Transverse colon (tissue), 4 donors: ENCODE measurements at places on chromosomes 1 and 21.
A peak's percentile ranks its signal among the peaks of the same experiment; 100 is the strongest.

GRCh38 chr1:216653001-216653400, 70.2 kb downstream of the ESRRG start:
- DNase-seq, result no peak

DNA sequence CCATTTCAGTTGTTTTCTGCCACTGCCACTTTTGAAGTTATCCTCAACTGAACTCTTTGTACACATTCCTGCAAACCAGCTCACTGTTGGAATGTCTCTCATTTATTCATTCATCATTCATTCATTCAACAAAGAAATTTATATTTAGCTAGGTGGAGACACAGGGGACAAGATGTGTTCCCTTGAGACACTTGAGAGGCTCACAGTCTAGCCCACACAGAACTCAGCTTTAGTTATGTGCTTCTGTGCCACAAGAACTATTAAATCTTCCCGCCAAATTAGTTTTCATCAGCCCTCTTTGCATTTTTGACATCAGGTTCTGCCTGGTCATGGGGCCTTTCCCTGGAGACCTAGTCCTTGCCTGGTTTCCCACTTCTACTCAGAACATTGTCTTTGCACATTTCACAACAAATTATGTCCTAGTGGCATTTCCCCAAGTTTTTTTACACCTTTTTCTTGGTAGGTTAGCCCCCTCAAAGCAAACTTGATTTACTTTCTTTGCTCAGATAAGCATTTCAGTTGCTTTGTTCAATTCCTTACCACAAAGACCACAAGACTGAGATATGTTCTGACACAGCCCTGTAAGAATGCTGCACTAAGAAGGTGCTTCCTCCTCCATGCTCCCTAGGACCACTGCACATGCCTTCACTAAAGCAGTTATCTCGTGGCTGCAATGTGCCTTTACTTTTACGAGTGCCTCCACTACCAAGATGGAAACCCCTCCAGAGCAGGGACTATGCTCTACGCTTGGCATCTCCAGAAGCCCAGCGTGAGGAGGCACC, 31.0 kb downstream of the ILDR2 start:
- no peak for DNase-seq

- no peak for DNase-seq
These were observed 93.2 kb upstream of the KCNK2 start for GRCh38 chr1:214989341-214989740.

GRCh38 chr1:60137406-60137805, 63.8 kb upstream of the C1orf87 start:
- DNase-seq, result no peak

GRCh38 chr21:44618909-44619308, 7.0 kb downstream of the KRTAP10-8 start:
- DNase-seq, result no peak

- no peak for DNase-seq
These were observed 15.1 kb downstream of the MAB21L3 start for GRCh38 chr1:116126281-116126680.

DNA sequence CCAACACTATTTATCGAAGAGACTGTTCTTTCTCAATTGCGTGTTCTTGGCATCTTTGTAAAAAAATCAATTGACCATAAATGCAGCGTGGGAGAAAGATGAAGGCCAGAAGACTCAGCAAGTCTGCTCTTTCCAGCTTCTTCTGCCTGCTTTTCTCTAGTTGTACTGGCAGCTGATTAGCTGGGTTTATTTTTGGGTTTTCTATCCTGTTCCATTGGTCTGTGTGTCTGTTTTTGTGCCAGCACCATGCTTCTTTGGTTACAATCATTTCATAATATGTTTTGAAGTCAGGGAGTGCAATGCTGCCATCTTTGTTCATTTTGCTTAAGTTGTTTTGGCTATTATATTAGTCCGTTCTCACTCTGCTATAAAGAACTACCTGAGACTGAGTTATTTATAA, 201.8 kb upstream of the B3GALT2 start:
- DNase-seq, result no peak

GRCh38 chr1:15617173-15618076, at the start of gene DDI2:
Gene DDI2 (plus strand): TSS chr1:15617458. CDS start chr1:15617671, 213 bp downstream.
- DNase-seq, result peak; percentile 98

DNA sequence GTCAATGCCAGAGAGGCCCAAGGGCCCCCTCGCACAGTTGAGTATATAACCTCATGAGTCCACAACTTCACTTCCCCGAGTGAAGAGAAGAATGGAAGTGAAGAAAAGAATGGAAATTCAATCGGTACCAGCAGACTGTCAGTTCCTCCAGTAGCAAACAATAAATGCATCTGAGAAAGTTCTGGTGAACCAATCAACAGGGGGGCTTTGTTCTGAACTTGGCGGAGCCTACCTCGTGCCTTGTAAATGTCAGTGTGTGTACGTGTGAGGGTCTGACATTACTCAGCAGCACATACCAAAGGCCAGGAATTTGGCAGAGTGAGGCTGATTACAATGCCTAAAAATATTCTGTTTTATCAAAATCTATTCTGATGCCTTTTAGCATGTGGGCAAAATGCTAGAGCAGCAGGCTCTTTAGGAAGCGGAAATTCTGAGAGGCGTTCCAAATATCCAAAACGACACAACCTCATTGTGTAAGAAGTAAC, 238.5 kb downstream of the LTN1 start:
- DNase-seq, result peak; percentile 8

GRCh38 chr1:197062692-197063091, 4.4 kb downstream of the F13B start:
- DNase-seq, result no peak

DNA sequence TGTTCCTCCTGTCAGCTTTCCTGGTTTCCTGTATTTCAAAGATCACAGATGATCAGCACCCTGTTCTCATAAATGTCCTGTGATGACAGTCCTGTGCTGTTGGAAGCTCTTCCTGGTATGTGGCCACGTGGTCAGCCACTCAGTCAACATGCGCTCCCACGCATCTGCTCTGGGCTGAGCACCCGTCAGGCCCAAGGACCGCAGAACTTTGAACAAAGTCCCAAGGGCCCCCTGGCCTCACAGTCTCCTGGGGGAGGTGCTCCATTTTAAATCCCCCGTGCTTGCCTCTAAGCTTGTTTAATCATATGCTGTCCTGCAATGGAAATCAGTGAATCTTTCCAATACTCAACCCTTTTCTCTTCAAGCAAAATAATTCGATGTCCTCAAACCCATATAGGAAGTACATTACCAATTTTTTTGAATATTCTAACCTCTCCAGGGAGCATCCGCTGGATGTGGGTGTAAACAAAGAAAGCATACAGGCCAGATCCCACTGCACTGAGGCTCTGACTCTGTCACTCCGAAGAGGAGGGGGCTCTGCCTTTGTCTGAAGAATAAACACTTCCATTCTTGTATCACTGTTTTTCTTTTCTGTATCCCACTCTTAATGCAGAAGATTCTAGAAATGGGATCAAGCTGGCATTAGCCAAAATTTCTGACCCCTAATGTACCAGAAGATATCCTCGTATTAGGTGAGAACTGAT, 250.3 kb downstream of the SDCCAG8 start:
- no peak for DNase-seq

DNA sequence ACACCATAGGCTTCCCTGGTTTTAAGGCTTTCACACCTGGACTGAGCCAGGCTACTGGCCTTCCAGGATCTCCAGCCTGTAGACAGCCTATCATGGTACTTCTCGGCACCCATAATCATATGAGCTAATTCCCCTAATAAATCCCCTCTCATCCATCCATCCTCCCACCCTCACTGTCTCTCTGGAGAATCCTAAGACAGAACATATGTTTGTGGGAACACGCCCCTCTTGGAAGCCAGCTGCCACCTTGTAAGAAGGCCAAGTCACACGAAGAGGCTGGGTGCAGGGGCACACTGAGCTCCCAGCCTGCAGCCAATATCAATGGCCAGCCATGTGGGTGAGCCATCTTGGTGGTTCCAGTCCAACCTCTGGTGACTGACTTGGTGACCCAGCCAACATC, 7.4 kb downstream of the CLCC1 start:
- no peak for DNase-seq

DNA sequence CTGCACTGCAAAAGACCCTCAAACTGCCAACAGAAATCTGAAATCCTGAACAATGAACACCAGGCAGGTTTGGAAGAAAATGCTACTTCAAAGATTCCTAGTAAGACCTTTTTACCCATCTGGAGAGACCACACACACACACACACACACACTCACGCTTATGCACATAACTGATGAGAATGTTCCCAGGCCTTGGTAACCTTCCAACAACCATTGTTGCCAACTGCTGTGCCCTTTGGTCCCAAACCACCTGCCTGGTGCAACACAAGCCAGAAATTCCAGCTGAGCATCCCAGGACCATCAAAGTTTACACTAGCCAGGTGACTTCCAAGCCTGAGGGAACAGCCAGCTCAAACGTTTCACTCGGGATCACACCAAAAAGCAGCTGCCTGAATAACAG, 56.9 kb downstream of the SEC16B start:
- peak; percentile 61 for DNase-seq

DNA sequence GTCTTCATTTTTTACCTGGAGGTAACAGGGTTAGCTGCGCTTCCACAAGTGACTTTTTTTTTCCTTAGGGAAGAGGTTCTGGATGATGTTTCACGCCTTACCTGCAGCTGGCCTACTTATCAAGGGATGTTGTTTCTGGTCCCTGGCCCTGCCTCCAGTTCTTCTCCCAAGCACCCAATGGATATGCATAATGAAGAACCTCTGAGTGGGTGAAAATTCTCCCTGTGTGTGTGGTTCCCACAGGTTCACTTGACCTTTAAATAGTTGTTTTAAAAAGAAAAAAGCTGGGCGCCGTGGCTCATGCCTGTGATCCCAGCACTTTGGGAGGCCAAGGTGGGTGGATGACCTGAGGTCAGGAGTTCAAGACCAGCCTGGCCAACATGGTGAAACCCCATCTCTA, 31.8 kb upstream of the DPT start:
- no peak for DNase-seq

GRCh38 chr1:100791586-100791985, 72.0 kb downstream of the VCAM1 start:
- no peak for DNase-seq

GRCh38 chr1:101308935-101309333, 72.1 kb downstream of the S1PR1 start:
- DNase-seq, result no peak

- peak; percentile 12 for DNase-seq
These were observed 81.9 kb upstream of the HAO2 start for GRCh38 chr1:119286587-119287181.

GRCh38 chr1:160669802-160670201, 23.0 kb upstream of the SLAMF1 start:
- no peak for DNase-seq

DNA sequence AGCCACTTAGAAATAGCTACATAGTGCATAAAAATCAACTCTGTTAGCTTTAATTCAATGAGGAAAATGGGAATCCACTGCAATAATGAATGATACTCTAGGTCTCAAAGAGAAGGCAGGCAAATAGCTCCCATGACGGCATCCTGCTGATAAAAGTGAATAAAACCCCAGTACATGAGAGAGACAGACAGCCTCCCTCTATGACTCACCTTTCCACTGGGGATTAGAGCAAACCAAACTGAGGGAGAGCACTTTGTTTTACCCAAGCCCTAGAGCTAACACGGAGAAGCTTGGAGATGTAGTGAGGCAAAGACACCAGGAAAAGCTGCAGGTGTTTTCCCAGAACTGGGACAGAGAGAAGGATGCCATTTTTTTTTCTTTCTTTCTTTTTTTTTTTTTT, 621.9 kb downstream of the LRRIQ3 start:
- no peak for DNase-seq

- DNase-seq, result no peak
These were observed 63.0 kb downstream of the ROR1 start for GRCh38 chr1:63836830-63837229.

GRCh38 chr1:78377356-78377928, 113.3 kb upstream of the PTGFR start:
- no peak for DNase-seq

DNA sequence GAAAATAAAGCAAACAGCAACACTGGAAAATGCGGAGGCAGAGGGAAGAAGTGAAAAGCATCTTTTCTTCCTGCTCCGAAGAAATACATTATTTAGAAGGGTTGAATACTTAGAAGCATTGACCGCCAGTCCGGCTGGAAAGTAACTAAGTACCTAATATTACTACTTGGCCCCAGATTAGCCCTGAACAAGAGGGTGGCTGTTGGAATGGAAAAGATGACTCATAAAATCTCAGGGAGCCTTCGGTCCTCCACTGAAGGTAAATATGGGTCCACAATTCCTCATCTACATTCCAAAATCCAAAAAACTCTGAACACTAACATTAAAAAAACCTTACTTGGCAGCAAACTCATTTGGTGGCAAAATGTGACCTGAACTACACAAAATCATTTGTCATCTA, 40.1 kb downstream of the BCAR3 start:
- DNase-seq, result no peak

DNA sequence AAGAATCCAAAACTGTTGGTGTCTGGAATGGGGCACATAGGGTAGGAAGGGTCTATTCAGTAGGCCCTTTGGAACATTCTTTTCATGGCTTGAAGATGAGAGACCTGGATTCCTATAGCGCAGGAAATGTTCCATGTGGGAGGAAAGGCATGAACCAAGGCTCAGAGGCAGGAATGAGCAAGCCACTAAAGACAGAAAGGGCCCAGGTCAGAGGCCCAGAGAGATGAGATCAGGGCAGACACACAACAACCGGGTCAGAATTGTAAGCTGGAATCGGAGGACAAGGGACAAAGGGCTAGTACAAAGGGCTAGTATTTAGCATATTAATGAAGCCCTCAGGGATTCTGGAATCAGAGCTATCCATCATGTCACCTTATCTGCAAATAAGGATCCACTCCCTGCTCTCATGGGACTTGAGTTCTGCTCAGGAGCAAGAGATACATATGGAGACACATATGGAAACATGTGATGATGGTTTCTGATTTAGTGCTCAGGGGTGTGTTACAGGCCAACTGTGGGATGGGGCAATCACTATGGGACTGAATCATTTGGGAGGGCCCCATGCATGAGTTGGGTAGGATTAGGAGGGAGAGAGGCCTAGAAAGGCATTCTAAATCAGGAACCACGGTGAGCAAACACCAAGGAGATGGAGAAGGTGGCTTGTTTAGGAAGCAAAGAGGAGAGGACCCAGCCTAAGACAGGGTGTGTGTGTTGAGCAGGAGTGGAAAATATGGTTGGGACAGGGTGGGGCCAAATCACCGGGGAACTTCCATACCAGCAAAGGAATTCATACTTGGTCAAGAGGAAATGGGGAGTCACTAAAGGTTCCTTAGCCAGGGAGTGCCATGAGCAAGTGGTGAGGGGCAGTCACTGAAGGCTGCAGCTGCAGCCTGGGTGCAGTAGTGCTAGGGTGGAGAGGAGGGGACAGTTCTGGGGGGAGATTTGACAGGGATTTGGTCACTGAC, 8.6 kb downstream of the NECTIN4 start:
- DNase-seq, result no peak

GRCh38 chr1:58197811-58198210, 348.7 kb downstream of the OMA1 start:
- no peak for DNase-seq

DNA sequence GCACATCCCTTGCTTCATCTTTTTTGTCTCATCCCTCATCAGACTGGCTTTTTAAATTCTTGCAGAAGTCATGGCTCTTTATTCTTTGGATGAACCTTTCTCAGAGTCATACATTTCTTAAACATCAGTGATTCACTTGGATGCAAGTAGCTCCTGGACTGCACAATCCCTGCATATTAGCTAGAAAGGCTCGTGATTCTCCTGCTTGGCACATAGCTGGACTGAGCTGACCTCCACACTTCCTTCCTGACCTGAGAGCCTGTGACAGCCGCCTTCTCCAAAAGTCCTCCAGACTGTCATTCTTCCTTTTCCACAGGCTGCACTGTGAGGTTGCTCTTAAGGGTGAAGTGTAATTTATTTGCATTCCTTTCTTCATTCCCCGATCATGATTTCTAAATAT, 109.4 kb downstream of the RGL1 start:
- DNase-seq, result no peak
